Right atrium auricular region (tissue), 2 donors: ENCODE measurements at places on chromosomes 6 and 20. TPM values are rescaled to one million over a fixed set of nuclear protein-coding genes. Genes with fewer than 3 reads are reported as not detected.

Gene IP6K3
- total RNA-seq, result 29.9 TPM

Gene PDYN
- total RNA-seq, result not detected

Gene TXLNB
- total RNA-seq, result 132 TPM

Gene PARD6B
- total RNA-seq, result 4.4 TPM

DNA sequence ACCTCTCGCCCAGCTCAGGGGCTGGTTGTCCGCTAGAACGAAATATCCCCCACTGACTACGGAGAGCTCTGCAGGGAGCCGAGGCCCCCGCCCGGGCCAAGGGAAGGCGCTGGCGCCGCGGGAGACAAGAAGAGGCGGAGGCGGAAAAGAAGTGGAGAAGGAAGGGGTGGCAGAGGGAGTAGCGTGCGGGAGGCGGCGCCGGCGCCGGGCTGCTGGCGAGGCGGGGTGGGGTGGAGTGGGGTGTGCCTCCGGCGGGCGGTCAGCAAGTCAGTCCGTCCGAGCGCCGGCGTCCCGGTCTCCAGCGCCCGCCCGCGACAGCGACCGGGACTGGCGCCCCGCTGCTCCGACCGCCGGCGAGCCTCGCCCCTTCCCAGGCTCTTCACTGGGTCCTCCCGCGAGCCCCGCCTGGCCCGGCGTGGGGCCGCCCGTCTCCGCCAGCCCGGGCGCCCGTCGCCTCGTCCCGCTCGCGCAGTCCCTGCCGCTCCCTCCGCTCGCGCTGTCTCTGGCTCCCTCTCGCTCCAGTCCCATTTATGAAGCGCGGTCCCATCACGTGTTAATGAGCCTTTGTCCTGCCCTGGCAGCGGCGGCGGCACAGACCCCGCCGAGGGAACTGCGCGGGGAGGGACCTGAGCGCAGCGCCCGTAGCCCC is at the start of gene CNR1:
Gene CNR1, minus strand, starts transcription at position 504 of the 649 bp plus-strand sequence. CDS start 21,073 bp downstream, outside the sequence.
- no peak for DNase-seq

DNA sequence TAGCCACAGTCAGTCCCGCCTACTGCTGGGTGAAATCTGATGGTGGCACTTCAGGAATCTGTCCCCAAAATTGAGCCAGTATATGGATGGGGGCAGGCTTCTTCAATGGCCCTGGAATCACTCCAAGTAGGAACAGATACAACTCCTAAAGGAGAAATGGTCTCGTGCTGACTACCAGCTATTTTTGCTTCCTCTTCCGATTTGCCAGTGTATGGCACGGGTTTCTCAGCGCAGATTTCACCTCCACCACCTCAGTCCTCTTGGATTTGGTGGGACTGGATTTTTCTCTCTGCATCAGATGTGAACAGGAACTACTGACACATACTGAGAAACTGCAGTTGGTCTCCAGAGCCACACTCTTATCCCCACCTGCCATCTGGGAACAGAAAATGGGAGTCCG is 27.2 kb downstream of the PNPLA1 start:
- no peak for DNase-seq

DNA sequence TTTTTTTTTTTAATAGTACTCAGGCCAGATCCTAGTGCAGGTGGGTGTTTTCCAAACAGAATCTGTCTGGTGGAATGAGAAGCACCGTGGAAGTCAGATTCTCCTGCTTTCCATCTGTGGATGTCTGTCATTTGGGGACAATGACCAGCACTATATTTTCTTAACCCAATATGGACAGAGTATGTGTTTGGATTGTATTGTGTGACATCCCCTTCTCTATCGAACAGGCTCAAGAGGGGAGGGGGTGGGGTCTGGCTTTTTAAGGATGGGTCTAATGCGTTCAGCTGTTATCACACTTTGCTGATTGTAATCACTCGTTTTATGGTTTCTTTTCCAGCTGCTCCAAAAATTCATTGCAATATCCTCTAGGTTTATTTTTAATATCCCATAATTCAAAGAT is 197.5 kb upstream of the CEP162 start:
- DNase-seq, result no peak
